ENCODE measurements at places on chromosomes 5 and 9. TPM values are rescaled to one million over a fixed set of nuclear protein-coding genes. Genes with fewer than 3 reads are reported as not detected.

DNA sequence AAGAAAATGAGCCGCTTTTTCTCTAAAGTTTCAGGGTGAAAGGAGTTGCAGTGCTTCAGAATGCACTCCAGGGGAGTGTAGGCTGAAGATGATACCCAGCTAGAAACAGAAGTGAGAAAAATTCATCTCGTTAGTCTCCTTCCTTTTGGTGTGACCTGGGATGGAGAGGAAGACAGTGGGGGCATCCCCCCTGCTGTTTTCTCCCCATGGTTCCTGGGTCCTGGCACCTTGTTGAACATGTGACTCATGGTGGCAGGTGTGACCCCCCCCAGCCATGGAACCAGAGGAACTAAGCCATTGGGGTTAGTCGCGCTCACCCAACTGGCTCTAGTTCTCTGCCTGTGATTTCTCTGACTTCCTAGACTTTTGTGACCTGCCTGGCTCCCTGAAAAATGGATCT lies 424.6 kb downstream of the CSNK1G3 start:
- DNase-seq = no peak

- DNase-seq = no peak
Measured at GRCh38 chr5:115626445-115626823, 598 bp upstream of the TMED7 start.

DNA sequence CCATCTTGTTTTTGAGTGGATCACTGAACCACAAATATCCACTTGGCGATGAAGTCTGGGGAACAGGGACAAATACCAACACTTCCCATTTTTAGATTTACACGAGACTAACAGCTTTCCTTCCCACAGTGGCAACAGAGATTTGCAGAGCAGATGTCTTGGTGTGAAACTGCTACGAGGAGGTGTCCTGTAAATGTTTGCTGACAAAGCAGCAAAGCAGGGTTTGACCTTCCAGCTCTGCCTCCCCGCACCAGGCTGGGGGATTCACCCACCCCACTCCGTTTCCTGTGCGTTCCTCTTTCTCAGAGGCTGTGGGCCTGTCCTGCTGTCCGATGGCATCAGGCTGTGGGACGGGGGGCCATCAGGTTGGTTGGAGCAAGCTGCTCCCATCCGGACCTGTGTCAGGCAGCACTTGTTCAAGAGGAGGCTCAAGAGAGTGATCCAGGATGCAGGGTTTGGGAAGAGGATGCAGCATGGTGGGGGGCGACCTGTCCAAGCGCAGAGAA lies 693 bp upstream of the RGS3 start:
- DNase-seq = no peak

DNA sequence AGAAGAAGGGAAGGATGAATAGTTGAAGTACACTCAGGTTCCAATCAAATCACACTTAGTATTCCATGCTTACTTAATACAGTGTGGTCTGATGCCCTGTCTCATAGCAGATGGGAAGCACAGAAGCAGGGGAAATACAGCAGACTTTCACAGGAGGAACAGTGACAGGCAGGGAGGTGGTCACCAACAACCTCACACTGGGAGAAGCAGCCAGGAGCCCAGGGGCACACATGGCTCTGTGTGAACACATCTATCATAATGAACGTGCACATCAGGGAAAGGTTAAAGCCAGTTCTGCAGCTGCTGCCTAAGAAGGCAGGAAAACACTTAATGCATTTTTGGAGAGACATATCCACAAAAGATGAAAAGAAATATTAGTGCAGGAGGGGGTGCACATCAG lies 312.3 kb downstream of the MED10 start:
- no peak for DNase-seq

- DNase-seq = no peak
Measured at GRCh38 chr9:6237267-6237666, 21.7 kb downstream of the IL33 start.

DNA sequence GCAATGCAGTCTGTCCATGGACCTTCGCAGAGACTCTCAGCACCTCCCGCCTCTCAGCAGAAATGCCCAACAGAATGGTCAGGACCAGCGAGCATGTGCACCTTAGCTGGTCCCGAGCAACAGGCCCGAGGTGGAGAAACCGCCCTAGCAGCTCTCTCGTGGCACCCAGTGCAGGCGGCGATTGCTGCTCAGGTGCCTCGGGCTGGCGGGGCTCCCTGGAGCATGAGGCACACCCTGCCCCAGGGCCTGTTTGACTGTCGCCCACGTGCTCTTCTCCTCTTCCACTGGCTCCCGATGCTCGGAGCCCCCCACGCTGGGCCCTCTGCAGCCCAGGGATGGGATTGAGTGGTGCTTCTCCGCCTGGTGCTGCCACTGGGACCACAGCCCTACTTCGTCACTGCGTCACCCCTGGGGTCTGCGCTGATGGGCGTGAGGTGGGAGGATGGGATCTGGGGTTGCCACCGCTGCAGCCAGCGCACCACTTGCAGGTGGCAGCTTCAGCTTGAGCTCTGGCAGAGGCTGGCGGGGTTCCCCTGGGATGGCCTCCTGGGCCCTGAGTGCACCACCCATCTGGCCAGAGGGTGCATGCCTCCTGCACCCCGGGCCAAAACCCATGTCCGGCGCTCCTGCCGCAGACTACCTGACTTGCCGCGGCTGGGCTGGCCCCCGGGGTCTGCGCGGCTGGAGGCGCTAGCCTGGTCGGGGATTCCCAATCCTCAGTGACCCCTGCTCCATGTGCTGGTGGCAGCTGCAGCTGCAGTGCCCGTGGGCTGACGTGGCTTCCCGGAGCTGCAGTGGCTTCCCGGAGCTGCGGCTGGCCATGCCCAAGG lies 244.2 kb downstream of the FOXD4L6 start:
- no peak for DNase-seq

DNA sequence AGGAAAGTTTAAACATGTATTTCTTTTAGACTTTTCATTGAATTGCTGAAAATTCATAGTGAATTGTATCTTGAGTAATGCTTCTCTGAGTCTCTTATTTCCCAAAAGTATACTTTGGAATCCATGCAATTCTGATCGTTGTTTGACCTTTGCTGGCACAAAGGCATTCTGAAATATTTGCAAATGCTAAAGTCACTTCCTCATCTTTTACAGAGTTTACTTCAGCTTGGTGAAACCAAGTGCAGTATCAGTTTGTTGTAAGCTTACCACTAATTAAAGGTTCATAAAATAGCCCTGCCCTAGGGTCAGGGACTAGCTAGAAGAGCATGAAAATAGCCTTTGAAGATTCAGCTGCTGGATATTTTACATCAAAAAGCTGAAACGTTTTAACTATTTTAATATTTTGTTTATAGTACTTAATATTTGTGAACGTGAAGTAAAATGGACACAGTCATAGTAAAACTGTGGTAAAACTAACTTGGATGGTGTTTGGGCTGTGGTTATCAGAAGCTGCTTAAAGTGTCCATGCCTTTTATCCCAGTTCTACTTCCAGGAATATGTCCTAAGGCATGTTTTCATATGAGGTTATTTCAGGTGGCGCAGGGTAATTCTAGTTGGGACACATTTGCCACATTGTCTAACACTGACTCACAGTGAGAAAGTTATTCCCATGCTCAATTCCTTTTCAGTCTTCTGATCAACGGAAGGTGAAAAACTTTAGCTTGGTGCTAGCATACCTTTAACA lies 45.3 kb downstream of the SLC22A5 start:
- DNase-seq = peak; percentile 64

GRCh38 chr5:154761046-154761736 lies 6.0 kb downstream of the LARP1 start:
- no peak for DNase-seq

- no peak for DNase-seq
Measured at GRCh38 chr5:79849061-79849460, 142.0 kb downstream of the MTX3 start.

DNA sequence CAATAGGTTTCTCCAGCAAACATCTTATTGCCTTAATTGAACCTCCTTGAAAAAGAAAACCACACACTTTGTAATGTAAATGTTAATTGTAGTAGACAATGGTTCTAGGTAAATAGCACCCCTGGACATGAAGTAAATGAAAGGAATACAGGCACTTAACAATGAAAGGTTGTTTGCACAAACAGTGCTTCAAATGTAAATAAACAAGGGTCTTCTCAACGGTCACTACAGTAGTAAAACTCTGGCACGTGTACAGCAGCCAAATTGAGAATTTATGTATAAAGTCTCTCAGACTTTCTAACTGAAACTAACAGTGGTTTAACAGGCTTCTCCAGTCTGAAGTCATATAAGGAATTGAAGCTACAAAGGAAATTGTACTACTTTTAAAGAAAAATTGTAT lies 218.3 kb downstream of the MEF2C start:
- no peak for DNase-seq

DNA sequence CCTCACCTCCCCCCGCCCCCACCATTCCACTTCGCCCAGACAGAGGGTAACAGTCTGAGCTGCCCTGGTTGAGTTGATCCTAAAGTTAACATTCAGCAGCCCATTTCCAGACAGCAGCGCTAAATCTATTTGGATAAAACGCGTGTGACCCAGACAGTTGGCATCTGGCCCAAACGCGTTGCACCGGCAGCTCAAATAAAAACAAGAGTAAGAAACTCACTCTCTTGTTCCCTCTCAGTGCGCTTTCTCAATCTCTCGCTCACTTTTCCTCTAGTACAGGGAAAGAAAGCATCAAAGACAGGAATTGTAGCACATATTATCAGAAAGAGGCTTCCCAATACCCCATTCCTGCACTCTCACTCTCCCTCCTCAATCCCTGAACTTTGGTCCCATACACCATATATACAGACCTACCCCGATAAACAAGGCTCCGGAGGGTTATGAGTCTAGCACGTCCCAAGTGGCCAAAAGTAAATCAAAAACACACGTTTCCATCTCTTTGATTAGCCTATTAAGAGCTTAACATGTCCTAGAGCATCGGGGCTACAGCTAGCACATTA lies 1.3 kb downstream of the ADAMTS6 start:
- DNase-seq = peak; percentile 18

DNA sequence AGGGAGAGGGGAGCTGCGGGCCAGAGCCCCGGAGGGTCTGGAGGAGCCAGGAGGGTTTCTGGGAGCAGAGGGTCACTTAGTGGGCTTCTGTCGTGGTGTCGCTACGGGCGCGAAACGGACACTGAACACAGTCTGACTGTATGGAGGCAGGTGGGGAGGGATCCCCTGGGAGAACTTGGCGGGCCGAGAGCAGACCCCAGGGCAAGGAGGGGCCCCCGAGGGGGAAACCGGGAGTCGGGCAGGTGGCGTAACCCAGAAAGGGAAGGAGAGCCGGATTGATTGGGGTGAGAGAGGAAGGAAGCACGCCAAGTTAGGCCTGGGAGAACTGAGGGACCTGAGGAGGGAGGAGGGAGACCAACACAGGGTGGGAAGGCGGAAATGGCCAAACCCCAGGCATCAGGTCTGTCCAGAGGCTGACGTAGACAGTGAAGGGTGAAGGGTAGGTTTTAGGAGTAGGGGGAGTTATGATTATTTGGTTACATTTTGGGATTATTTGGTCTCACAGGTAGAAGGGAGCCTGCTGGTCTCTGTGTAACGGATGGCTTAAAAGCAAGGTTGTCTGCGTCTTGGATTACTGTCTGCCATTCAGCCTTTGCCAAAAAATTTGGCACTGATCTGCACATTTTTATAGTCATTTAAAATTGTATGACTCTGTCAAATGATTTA lies 3.3 kb upstream of the MSMP start:
- peak; percentile 65 for DNase-seq

GRCh38 chr5:39500551-39501175 lies 75.9 kb upstream of the DAB2 start:
- DNase-seq = no peak

GRCh38 chr5:127088251-127088650 lies 14.9 kb upstream of the C5orf63 start:
- peak; percentile 56 for DNase-seq

GRCh38 chr5:109990723-109991359 lies 301.1 kb downstream of the MAN2A1 start:
- no peak for DNase-seq

- peak; percentile 23 for DNase-seq
Measured at GRCh38 chr9:36928670-36929349, 105.3 kb downstream of the PAX5 start.

GRCh38 chr5:9401786-9402472 lies 143.9 kb downstream of the SEMA5A start:
- no peak for DNase-seq

- no peak for DNase-seq
Measured at GRCh38 chr9:79570448-79571308, 1.1 kb upstream of the TLE4 start.

DNA sequence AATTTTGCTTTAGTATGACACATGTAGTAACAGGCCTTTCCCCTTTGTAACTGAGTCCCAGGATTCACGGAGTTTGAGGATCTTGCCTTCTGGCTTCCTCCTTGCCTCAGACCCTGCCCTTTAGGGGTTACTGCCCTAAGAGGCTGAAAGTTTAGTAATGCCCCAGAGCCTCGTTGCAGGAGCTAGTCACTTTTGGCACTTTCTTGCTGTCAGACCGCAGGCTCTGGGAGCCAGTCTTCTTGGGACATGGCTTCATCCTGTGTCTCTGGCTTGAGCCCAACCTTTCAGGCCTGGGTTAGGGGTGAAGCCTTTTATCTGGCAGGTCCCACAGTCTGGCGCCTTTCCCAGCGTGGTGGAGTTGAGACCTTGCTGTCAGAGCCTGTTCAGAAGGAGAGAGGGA lies 185.6 kb upstream of the DMRT1 start:
- DNase-seq = no peak

GRCh38 chr9:79581794-79582193 lies 10.0 kb downstream of the TLE4 start:
- peak; percentile 16 for DNase-seq

- DNase-seq = no peak
Measured at GRCh38 chr5:96433066-96433447, at the start of gene PCSK1. TSS of gene PCSK1 (minus strand) at chr5:96433248. CDS start at chr5:96433042, 206 bp downstream.

GRCh38 chr9:757246-757881 lies 84.1 kb upstream of the DMRT1 start:
- DNase-seq = no peak

DNA sequence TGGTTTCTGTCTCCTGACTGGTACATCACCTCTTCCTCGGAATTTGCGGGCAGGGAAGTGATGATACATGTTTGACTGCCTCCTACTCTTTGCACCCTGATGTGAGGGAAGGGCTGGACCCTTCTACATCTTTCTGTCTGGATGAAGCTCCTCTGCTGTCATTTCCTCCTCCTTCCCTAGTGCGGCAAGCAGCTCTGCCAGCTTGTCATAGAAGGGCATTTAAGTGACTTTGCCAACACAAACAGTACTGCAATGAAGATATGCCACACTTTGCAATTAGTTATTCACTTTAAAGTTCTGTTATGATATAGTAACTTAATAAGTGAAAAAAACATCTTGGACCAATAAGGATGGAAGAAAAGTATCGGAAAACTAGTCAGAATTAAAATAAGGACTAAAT lies 48.5 kb upstream of the ABL1 start:
- DNase-seq = no peak

WDR38 gene
- total RNA-seq = not detected

CCIN gene
- total RNA-seq = not detected

FOXD1 gene
- 17.0 TPM for total RNA-seq

PCDHGB2 gene
- 0.34 TPM for total RNA-seq

HTR1A gene
- not detected for total RNA-seq

NELFB gene
- 92.6 TPM for total RNA-seq

BTNL3 gene
- not detected for total RNA-seq

NLN gene
- 61.0 TPM for total RNA-seq

ORM1 gene
- total RNA-seq = not detected

LIFR gene
- 13.7 TPM for total RNA-seq

LVRN gene
- not detected for total RNA-seq

Data from Caki2 (cell line).